B cell (primary cell): ENCODE measurements at places on chromosomes 2 and 18. TPM values are rescaled to one million over a fixed set of nuclear protein-coding genes. Genes with fewer than 3 reads are reported as not detected.

GPR35 gene
- 1.8 and 2.2 TPM in 2 replicates for total RNA-seq

- no peak for DNase-seq
Measured at GRCh38 chr18:39166776-39167175, 1601.2 kb upstream of the CELF4 start.

GRCh38 chr2:151630372-151630771, 103.9 kb downstream of the NEB start:
- no peak for DNase-seq

GPR45 gene
- not detected in 2 replicates for total RNA-seq

PPP4R3B gene
- total RNA-seq, result 89.1 and 93.8 TPM in 2 replicates

ALK gene
- total RNA-seq, result not detected in 2 replicates

DNA sequence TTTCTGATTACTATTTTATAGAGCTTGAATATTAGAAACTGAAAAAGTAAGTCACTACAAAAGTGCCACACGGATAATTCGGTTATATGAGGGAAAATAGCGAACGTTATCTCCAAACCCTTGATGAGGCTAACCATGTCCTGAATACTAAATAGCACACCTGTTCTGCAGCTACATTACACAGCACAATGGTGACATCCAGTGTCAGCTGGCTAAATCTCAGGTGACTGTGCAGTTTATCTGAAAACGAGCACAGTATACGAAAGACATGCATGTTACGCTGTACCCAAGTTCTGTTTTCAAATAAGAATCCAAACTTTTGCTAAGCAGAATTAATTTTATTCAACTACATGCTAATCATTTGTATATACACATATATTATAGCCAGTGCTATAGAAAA, 9.0 kb downstream of the CCDC68 start:
- DNase-seq, result no peak

ATP5MC3 gene
- total RNA-seq, result 68.5 and 68.9 TPM in 2 replicates

DNA sequence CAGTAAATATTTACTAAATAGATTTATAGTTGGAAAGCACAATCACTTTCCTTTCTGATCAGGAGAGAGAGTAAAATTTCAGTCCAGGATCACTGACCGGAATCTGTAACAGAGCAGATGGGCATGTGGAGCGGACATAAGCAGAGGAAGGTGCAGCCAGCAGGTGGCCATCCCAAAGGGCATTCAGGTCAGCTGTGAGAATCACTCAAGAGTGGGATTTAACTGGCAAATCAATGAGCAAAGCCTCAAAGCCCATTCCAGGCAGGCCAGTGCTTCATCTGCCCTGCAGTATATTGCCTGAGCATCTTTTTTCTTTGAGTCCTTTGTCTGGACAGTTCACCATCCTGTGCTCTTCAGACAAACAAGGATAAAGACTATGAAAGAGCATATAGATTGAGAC, 166.4 kb upstream of the SLC14A2 start:
- no peak for DNase-seq

GALNT5 gene
- total RNA-seq, result not detected in 2 replicates

PKDCC gene
- 0.20 TPM in 1 of 2 replicates, not detected in the other for total RNA-seq

GRCh38 chr2:215839309-215839708, 174.0 kb downstream of the MREG start:
- DNase-seq, result no peak

NPPC gene
- 0.70 and 0.71 TPM in 2 replicates for total RNA-seq

GRCh38 chr2:172182624-172183023, 79.9 kb upstream of the DLX2 start:
- DNase-seq, result no peak

DNA sequence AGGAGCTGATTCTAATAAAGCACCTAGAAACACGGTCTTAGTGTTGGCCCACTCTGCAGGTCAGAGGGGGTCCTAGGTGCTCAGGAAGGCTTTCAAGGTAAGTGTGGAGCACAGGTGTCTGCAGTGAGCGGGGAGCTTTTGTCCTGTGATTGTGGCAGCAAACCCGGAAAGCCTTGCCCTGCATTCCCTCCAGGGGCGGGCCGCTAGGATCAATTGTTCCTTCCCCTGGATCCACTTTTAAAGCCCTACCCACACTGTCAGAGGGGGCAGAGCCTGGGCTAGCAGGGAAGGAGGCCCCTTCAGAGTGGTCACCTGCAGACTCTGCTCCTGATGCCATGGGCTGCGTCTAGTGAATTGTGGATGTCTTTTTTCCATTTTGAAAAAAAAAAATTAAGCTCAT, 176.0 kb downstream of the CTIF start:
- DNase-seq, result no peak

CAPN14 gene
- total RNA-seq, result 6.0 and 7.8 TPM in 2 replicates

DNA sequence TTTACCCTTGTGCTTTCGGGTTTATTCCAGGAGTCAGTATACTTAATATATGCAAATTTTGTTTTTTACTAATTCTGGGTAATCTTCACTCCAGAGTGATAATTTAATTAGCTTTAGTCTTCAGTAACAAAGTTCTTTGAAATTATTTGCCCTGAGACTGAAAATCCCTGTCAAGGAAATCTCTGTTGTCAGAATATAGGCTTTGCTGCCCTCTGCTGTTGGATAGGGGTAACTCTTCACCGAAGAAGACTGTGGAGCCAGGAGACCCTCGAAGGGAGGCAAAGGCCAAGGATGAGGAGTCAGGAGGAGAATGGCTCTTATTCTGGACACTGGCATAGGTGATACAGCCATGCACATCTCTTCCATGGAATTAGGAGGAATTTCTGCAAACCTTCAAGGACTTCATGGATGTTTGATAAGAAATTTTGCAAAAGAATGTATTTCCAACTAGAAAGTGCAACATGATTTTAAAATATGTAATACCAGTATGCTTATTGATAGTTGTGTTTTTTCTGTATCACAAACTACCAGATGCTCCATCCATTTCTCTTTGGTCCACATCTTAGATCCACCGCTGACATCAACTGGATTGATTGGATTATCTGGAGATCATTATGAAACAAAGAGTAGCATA, 182.3 kb downstream of the RDH14 start:
- DNase-seq, result peak; percentile 33

DNA sequence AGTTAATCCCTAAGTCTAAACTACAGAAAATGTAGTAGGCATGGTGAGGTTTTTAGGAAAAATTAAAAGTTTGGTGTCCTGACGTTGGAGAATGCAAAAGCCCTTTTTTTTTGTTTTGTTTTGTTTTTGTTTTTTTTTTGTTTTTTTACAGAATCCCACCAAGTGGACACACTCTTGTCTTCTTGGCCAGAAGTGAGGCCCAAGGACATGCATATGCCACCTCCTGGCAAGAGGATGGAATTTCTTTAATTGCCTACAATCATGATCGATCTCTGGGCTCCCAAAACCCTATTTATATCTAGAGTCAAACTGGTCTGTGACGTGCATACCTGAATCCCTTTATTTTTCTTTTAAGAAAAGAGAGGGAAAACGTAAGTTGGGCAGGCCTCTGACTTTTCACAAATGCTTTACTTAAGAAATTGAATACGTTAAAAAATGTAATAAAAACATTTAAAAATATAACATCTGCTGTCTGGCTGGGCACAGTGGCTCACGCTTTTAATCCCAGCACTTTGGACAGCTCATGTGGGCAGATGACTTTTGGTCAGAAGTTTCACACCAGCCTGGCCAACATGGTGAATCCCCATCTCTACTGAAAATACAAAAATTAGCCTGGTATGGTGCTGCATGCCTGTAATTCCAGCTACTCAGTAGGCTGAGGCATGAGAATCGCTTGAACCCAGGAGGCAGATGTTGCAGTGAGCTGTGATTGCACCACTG, 502.7 kb downstream of the CBLN2 start:
- no peak for DNase-seq

PAX3 gene
- not detected in 2 replicates for total RNA-seq

GRCh38 chr2:121309801-121310200, 24.8 kb upstream of the TFCP2L1 start:
- DNase-seq, result no peak

DNA sequence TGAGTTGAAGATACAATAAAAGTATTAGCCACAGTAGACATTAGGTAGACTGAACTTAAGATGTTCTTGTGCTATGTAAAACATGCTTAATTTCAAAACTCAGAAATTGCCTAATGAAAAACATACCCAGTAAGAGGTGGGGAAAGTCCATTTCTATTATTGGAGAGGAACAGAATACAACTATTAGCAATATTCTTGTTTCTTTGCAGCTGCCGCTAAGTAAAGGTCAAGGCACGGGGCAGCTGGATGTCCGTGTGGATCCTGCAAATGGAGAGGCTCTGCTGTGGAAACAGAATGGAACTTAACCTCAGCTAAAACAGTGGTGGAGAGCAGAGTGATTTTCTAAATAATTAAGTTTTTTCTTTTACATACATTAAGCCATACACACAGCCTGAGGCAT, 139.2 kb upstream of the ARHGAP28 start:
- DNase-seq, result no peak

EFHD1 gene
- total RNA-seq, result not detected in 2 replicates

NYAP2 gene
- 0.15 and 0.17 TPM in 2 replicates for total RNA-seq

ABCG5 gene
- not detected in 2 replicates for total RNA-seq

CCDC68 gene
- total RNA-seq, result 0.32 and 0.34 TPM in 2 replicates

DNA sequence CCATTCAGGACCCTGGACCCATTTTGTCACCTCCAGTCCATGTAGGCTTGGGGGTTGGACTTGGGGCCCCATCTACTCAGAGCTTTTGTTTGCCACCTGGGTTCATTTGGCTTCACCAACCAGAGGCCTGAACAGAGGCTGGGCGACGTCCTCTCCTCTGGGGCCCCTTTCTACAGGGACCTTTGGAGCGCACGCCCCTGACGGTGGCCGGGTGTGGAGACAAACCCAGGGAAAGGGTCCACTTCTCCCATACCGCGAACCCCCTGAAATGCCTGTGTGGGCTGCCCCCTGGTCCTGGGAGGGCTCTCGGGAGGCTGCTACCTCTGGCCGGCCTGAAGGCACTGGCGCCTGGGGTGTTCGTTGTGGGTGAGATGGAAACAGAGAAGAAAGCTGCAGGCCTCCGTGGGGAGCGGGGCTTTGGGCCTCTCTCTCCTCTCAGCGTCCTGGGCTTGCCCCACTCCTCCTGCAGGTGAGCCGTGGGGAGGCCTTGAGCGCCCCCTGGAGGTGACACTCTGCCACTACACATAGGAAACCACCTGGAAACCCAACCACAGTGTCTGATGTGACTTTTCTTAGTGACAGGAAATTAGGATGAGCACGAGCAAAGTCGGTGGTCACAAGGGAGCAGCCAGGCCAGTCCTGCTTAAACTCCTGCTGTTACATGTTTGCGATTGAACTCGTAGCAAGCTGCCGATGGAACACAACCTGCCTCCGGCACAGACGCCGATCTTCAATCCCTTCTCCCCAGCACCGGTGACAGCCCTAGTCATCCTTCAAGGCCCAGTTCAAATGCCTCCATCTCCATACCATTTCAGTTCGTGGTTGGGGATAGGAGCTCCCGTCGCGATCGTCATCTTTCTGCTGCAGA, 12.0 kb upstream of the NTSR2 start:
- DNase-seq, result peak; percentile 61
